ENCODE measurements at places on chromosomes 5 and 9.

DNA sequence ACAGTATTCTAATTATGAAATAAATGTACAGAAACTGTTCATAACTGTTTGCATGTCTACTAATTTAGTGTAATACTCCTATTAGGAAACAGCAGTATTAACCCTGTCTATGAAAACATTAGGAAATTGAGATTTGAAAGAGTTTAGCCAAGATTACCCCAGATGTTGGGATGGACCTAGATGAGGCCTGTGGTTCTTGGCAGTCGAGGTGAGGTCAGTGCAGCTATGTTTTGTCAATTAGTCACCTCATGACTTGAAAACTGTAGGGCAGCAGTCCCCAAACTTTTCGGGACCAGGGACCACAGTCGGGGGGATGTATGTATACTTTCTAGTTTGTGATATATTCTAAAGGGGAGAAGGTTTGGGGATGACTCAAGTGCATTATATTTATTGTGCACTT, 4.7 kb downstream of the LNPEP start:
- no peak for DNase-seq

GRCh38 chr5:112671687-112672086, 66.0 kb upstream of the APC start:
- DNase-seq, result no peak

- no peak for DNase-seq
Measured at GRCh38 chr9:36928670-36929349, 105.3 kb downstream of the PAX5 start.

DNA sequence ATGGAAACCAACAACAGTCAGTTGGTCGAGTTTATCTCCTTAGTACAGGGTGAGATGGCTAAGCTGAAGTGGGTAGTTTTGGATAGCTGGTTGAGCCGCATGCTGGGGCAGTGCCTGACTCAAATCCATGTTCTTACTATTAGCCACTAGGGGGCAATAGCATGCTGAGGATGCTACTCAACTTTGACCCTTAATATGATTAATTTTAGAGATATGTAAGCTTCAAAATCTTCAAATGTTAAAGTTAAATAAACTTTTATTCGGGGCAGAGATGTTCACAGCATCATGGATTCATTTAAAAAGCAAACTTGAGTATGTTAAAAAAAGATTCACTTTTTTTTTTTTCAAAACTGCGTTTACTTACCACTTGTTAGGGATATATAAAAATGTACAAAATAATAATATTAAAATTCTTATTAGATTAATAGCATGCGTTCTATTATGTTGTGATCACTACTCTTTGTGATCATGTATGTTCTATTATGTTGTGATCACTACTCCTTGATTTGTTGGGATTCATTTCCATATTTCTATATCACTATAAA, 57.0 kb downstream of the C9orf153 start:
- no peak for DNase-seq

GRCh38 chr9:136527721-136528710, 17.8 kb downstream of the NOTCH1 start:
- peak; percentile 11 for DNase-seq

DNA sequence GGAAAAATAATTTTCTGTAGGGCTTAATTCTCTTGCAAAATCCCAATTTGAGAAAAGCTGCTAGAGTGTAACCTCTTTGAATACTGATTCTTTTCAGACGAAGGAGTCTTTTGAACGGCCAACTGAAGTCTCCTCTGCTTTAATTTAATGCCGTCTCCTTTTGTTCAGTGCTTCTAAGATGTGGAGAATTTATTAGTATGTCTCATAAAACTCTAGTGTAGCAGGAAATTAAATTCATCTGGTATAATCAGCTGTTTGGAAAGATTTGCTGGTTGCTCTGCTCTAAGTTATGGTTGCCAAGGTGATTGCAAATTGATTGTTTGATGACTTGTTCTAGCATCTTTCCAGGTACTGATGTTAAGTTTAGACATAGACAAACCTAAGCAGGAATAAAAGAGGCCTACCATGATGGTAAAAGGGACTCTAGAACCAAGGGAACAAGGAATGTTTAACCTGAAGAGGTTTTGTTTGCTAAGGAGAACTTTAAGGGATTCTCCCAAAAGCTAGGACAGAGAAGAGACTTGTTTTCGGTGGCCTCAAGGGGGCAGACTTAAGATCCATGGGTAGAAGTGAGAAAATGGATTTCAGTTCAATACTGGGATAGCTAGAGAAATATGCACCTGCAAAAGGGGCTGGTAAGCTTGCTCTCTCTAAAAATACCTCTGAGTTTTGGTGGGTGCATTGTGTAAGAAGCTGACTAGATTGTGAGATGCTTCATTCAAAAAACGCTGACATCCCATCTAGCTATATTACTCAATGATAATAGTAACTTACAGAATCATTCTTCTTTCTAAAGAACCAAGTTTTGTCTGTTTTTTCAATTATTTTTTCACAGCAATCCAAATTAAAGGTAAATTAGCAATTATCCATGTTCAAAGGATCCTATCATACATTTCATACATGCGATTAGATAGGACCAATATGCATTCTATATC, 5.7 kb upstream of the ADRB2 start:
- no peak for DNase-seq

- no peak for DNase-seq
Measured at GRCh38 chr5:109939116-109939682, 249.5 kb downstream of the MAN2A1 start.

- no peak for DNase-seq
Measured at GRCh38 chr5:9605041-9605838, 24.9 kb downstream of the TAS2R1 start.

DNA sequence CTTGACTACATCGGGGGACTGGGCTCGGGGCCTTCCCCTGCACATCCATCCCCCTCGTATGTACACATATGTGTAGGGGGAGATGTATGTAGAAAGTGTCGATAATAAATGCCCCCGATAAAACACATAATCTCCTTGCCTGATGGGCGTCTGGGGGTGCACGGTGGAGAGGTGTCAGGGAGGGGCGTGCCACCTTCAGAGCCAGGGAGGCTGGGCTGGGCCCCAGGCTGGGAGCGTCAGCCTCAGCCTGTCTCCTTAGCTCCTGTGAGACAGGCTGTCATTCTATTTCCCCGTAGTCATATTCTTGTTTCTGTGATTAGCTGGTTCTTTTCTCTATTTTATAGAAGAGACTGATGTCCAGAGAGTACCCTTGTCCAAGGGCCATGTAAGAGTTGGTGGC, 4.7 kb upstream of the RXRA start:
- no peak for DNase-seq

GRCh38 chr9:124776618-124776953, 347 bp upstream of the OLFML2A start:
- DNase-seq, result no peak

GRCh38 chr5:115831163-115831768, 10.1 kb downstream of the ATG12 start:
- DNase-seq, result no peak

DNA sequence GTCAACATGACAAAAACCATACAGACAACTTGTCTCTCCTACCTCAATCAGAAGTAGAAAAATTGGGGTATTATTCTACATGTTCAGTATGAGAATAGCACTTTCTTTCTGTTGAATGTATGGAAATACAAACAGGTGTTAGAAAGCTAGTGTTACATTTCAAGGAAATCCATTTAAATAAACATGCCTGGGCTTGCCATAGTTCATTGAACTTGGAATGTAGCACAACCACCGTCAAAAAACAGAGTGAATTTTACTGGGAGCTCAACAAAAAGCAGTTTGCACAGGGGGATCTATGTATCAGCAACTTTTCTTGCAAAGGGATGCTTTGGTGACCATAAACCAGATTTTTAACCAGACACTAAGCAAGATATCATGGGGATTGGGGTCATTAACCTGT, 307.9 kb upstream of the SMARCA2 start:
- no peak for DNase-seq

- no peak for DNase-seq
Measured at GRCh38 chr5:40331616-40332015, 348.1 kb upstream of the PTGER4 start.
